ENCODE measurements at places on chromosomes 11 and 22.

DNA sequence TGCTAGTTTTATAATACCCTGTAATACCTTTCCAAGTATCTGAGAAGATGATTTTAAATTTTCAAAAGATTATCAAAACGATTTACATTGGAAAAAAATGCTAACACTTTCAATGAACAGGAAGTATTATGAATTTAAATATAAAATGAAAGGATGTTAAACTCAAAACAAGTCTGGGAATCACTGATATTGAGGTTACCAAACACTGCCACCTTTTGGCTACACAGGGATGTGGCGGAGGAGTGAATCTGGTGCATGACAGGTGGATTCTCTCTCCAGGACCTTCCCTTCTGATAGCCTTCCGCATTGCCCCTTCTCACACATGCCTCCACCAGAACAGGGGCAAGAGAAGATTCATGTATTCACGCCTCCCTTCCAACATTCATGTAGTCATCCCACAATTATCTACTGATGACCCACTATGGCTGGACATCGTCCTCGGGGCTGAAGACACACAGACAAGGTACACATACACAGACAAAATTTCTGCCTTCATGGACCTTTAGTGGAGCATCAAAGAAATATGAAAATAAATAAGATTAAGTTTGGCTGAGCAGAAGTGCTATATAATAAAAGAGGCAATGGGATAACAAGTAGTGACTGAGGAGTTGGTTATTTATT is 34.7 kb downstream of the ATG16L2 start:
- no peak for DNase-seq

DNA sequence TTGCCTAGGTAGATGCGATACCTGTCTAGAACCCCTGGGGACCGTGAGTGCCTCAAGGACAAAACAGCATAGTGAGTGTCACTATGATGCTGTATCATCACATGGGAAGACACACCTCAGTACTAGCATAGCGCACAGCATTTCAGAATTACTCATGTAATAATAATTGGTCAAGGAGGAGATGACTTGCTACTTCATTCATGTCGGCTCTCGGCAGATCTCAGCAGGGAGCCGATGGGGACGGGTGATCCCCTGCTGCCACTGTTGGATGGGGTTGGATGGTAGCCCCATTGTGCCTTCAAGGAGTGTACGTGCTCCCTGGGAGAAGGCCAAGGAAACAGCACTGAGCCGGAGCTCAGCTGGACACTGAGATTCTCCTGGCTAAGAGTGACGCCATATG is 186.9 kb downstream of the EFCAB6 start:
- DNase-seq, result no peak

DNA sequence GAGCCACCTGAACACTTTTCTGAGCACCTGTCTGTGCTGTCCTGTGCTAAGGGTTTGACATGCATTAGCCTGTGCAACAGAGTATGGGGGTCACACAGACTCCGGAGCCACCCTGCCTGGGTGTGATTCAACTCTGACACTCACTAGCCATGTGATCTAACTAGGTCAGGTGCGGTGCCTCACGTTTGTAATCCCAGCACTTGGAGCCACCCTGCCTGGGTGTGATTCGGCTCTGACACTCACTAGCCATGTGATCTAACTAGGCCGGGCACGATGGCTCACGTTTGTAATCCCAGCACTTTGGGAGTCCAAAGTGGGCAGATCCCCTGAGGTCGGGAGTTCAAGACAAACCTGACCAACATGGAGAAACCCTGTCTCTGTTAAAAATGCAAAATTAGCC is 11.4 kb downstream of the UBE2L6 start:
- no peak for DNase-seq

DNA sequence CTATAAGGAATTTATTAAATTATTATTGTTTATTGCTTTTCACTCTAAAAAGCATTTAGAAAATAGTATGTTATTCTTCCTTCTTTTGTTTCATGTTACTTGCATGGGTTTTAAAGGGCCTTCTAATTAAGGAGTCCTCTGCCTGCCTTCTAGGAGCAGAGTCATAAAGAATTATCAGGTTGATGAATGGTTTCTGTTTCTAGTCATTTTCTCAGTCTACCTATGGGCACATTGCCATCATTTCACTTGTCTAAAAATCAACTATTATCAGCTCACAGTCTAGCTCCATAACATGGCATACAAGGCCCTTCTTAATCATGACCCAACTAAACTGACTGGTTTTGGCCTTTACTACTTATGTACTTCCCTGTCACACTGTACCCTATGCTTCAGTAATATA is 16.2 kb downstream of the DYNC2H1 start:
- no peak for DNase-seq

DNA sequence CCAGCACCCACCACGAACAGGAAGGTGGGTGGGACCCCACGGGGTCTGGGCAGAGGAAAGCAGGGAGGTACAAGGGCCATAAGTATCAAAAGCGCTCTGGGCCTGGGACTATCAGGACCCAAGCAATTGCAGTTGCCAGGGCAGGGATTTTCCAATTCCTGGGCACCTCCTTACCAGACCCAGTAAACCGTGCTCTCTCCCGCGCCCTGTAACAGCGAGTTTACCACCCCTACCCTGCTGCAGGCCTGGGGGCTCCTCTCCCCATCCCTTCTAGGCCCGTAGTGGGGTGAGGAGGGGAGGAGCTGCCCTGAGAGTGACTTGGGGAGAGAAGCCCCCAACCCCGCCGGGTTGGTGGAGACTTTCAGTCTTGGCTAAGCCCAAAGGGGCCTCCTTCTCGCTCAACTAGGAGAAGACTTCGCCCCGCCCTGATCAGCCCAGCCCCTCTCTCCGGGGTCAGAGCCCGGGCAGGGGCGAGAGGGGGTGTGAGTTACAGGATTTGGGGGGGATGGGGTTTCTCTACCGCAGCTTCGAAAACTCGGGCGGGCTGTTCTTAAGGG is 5.4 kb downstream of the PAX6 start:
- DNase-seq, result no peak

DNA sequence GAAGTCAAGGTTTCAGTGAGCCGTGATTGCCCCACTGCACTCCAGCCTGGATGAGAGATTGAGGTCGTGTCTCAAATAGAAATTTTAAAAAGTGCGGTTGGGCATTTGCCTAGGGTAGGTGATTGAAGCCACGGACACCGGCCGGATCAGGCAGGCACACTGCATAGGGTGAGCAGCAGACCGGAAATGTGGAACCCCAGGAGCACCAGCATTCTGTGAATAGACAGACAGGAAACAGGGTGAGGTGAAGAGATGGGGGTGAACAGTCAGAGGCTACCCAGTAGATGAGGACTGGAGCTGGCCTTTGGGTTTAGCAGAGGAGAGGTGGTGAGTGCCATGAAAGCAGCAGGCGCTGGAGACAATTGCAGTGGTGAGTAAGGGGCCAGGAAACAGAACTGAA is 43.5 kb downstream of the PPFIA1 start:
- no peak for DNase-seq

- DNase-seq, result peak; percentile 71
Observed at GRCh38 chr11:60345489-60345888, 18.4 kb downstream of the MS4A6E start.

GRCh38 chr22:19753090-19753842 is 7.3 kb upstream of the TBX1 start:
- DNase-seq, result no peak

DNA sequence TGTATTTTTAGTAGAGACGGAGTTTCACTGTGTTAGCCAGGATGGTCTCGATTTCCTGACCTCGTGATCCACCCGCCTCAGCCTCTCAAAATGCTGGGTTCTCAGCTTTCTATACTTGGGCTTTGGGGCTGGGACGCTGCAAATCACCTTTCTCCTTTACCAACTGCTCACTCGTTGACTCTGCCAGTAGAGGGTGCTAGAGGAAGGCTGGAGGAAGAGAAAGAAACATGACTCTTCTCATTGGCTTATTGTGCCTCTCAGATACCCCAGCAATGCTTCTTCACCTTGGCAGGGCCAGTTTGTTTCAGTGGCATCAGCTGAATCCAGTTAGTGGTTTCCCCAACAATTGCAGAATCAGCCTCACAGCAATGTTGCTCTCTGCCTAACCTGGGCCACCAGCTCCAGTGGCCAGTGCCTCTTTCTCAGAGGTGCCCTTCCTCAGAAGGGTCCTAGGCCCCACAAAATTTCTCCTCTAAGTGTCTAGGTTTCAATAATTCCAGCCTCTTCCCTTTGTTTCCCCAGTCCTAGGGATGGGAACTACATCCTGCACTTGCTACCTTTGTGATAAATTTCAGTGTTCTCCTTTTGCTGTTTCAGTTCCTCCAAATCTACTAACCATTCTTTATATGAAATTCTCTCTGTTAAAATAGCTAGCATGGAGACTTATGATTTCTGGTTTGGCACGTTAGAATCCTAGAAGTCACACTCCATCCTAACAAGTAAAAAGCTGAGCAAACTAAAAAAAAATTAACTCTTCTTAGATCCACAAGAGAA is 71.5 kb upstream of the VSTM5 start:
- no peak for DNase-seq

DNA sequence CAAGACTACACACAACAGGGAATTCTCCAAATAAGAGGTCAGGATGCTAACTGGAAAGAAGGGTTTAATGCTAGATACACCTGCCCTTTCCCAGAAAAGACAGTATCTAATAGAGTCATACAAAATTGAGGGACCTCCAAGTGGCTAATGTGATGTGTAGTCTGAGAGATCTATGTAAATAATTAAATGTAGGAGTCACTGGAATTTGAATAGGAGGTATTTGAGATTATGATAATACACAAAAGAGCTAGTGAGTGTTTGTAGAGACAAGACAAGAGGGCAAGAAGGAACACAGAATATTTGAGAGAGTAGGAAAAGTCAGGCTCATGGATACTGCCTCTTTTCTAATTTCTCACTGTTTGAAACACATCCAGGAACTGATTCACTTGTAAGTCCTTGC is 15.5 kb upstream of the INSC start:
- DNase-seq, result no peak

- no peak for DNase-seq
Observed at GRCh38 chr11:74321487-74322188, 10.2 kb upstream of the P4HA3 start.

- DNase-seq, result no peak
Observed at GRCh38 chr22:35971456-35972119, 57.0 kb downstream of the RBFOX2 start.

- no peak for DNase-seq
Observed at GRCh38 chr11:116960930-116961329, 123.5 kb upstream of the APOA1 start.

DNA sequence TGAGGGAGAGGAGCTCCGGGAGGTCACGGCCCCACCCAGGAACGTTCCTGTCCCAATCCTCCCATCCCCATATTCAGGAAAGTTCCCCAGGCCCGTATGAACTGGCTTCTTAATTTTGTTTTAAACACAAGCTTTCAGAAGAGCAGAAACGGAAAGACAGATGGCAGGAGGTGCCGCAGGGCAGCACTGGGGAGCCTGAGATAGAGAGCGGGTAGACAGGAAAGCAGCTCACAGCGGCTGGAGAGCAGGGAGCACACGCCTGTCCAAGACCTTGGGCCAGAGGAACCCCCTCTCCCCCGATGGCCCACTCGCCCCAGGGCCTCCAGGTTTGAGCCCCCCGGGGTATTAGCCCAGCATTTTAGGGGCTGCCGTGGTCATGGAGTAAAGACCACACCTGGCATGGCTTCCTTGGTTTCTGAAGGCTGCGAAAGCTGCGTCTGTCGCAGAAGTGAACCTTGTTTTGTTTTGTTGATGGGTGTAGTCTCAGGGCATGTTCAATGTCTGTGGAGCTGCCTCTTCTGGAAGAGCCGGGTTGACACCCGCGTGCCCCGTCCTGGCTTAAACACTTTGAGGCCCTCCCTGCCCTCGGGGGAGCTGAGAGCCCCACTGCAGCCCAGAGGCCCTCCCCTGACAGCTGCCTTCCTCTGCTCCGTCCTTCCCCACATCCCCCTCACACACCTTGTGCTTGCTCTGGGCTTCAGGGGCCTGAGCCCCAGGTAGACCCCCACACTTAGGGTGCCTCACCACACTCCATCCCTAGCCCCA is 17.9 kb upstream of the KCNQ1OT1 start:
- no peak for DNase-seq

GRCh38 chr22:45571089-45571488 is 68.4 kb downstream of the FBLN1 start:
- no peak for DNase-seq

GRCh38 chr11:117127171-117127901 is 16.8 kb upstream of the PAFAH1B2 start:
- peak; percentile 42 for DNase-seq

DNA sequence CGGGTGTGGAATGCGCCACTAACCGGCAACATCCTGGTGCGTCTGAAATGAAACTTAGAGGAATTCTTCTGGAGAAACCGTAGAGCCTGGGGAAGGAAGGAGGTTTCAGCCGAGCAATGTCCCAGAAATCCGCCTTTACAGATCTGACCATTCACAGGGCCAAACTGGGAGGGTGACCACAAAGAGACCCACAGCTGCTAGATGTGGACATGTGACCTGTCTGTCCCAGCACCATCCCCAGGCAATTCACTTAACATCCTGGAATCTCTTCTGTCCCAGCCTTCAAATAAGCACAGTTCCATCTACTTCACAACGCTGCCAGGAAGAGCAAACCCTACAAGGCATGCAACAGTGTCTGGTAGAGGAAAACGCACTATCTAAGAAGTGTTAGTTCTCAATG is 9.8 kb downstream of the MCAT start:
- DNase-seq, result no peak

GRCh38 chr11:111561791-111562325 is 21.3 kb downstream of the LAYN start:
- DNase-seq, result no peak

DNA sequence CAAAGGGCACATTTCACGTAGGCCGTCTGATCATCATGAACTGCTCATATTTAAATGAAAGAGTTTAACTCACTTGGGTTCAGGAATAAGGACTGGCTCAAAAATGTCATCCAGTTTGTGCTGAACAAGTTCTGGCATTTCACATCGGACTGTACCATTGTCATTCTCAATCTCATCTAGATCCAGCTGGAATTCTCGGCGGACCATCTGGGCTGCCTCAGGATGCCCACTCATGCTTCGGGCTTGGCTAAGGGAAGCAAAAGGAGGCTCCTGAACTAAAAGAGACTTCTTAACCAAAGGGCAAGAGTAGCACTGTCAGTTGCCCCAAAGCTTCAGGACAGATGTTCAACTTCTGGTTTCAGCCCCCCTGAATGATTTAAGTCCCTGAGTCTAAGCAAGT is 40.2 kb downstream of the F2 start:
- no peak for DNase-seq

DNA sequence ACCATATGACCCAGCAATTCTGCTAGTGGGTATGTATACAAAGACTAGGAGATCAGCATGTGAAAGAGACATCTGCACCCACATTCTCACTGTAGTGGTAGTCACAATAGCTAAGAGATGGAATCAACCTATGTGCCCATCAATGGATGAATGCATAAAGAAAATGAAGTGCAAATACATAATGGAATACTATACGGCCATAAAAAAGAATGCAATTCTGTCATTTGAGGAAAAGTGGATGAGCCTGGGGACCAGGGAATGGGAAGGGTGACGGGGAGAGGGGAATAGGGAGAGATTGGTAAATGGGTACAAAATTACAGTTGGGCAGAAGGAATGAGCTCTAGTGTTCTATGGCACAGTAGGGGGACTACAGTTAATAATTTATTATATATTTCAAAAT is 26.7 kb upstream of the SMIM38 start:
- DNase-seq, result no peak
